ENCODE measurements at places on chromosomes 7 and 10. TPM values are rescaled to one million over a fixed set of nuclear protein-coding genes. Genes with fewer than 3 reads are reported as not detected.

The CACNA2D1 gene
- not detected for total RNA-seq

The LRRD1 gene
- not detected for total RNA-seq

The PTER gene
- 16.7 TPM for total RNA-seq

GRCh38 chr7:112189691-112190090 is 16.5 kb downstream of the DOCK4 start:
- no peak overlapping the region for H3K4me3 ChIP-seq
- no peaks in the 10 kb centered on the region for H3K36me3 ChIP-seq
- peaks cover 12% of the 10 kb centered on the region for H3K27me3 ChIP-seq
- no peak overlapping the region for H3K27ac ChIP-seq

GRCh38 chr10:97805949-97806348 is 34.1 kb upstream of the SFRP5 start:
- H3K27ac ChIP-seq = no peak overlapping the region
- no peak overlapping the region for H3K4me3 ChIP-seq
- no peak for DNase-seq
- no peaks in the 10 kb centered on the region for H3K4me1 ChIP-seq

GRCh38 chr7:154375956-154376355 is 323.8 kb downstream of the DPP6 start:
- no peak overlapping the region for H3K4me3 ChIP-seq
- H3K4me1 ChIP-seq = no peaks in the 10 kb centered on the region
- H3K27me3 ChIP-seq = no peaks in the 10 kb centered on the region
- peaks cover 1% of the 10 kb centered on the region for H3K36me3 ChIP-seq
- no peak for DNase-seq
- H3K27ac ChIP-seq = no peak overlapping the region

- no peaks in the 10 kb centered on the region for H3K27me3 ChIP-seq
- peaks cover 27% of the 10 kb centered on the region for H3K4me1 ChIP-seq
- no peak for DNase-seq
- H3K27ac ChIP-seq = no peak overlapping the region
Observed at GRCh38 chr7:38318241-38318640, 44.8 kb upstream of the TARP start.

DNA sequence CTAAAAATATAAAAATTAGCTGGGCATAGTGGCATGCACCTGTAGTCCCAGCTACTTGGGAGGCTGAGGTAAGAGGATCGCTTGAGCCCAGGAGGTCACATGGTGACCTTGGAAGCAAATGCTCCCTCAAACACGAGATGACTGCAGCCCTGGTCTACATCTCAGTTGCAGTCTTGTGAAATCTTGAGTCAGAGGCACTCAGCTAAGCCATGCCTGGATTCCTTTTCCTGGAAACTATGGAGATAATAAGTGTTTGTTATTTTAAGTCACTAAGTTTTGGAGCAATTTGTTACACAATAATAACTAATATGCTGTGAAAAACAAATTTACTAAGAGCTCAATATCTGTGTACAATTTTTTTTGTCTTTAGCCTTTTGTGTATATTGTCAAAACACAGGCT is 284.3 kb upstream of the KAT6B start:
- H3K36me3 ChIP-seq = peaks cover 1% of the 10 kb centered on the region
- no peak for DNase-seq
- H3K4me1 ChIP-seq = peaks cover 5% of the 10 kb centered on the region
- H3K27ac ChIP-seq = no peak overlapping the region

DNA sequence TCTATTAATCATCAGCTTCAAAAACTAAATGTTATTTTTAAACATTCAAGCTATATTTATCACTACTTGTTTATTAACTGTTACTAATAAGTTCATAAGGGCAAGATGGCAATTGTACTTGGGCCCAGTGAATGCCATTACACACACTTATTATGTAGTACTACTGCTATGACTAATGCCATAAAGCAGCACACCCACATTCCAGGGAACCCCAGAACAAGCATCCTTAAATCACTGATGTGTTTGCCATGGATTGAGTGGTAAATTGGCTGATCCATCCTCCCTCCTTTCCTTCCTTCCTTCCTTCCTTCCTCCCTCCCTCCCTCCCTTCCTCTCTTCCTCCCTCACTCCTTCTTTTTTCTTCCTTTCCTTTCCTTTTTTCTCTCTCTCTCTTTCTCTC is 37.4 kb upstream of the RSU1 start:
- H3K27ac ChIP-seq = no peak overlapping the region
- DNase-seq = no peak
- H3K27me3 ChIP-seq = no peaks in the 10 kb centered on the region
- no peaks in the 10 kb centered on the region for H3K4me1 ChIP-seq
- no peak overlapping the region for H3K4me3 ChIP-seq
